ENCODE measurements at places on chromosomes 4 and X. TPM values are rescaled to one million over a fixed set of nuclear protein-coding genes. Genes with fewer than 3 reads are reported as not detected.

The HTRA3 gene
- total RNA-seq = 1.9 TPM

The FTHL17 gene
- not detected for total RNA-seq

The WDR45 gene
- 25.7 TPM for total RNA-seq

The REPS2 gene
- total RNA-seq = 4.4 TPM

The NUP62CL gene
- total RNA-seq = 0.40 TPM

The MAGEB5 gene
- not detected for total RNA-seq

The DCX gene
- not detected for total RNA-seq

The PF4V1 gene
- not detected for total RNA-seq

The MAGEA8 gene
- total RNA-seq = not detected

The TCEAL6 gene
- total RNA-seq = not detected

The PRKG2 gene
- not detected for total RNA-seq

The BGN gene
- total RNA-seq = 34.2 TPM

The MAGEA2B gene
- not detected for total RNA-seq

The PFKFB1 gene
- total RNA-seq = 0.07 TPM

The TAF7L gene
- 2.4 TPM for total RNA-seq

The TCEAL7 gene
- total RNA-seq = 5.0 TPM

The BRS3 gene
- not detected for total RNA-seq
